ENCODE measurements at places on chromosomes 5 and 9.
A peak's percentile ranks its signal among the peaks of the same experiment; 100 is the strongest.

GRCh38 chr5:142827934-142828576, 57.9 kb downstream of the ARHGAP26 start:
- no peak for DNase-seq

- DNase-seq = no peak
Measured at GRCh38 chr5:149904977-149905376, 39.6 kb downstream of the PDE6A start.

GRCh38 chr5:161378701-161379100, 167.8 kb downstream of the GABRB2 start:
- DNase-seq = no peak

DNA sequence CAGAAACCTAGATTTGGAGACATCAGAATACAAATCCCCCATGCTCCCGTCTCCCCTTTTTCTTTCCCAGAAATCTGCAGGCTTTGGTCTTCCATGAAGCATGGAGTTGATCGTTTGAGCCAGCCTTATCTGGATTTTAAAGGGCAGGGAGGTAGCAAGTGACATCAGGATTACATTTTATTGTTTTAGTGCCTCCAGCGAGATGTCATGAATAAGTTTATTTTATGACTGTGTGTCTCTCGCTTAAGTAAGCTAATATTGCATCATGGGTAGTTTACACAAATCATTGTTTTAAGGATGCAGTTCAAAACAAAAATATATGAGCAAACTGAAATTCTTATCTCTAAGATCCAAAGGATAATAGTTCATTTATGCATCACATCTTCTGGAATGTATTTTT, 50.7 kb upstream of the TNFSF8 start:
- no peak for DNase-seq

DNA sequence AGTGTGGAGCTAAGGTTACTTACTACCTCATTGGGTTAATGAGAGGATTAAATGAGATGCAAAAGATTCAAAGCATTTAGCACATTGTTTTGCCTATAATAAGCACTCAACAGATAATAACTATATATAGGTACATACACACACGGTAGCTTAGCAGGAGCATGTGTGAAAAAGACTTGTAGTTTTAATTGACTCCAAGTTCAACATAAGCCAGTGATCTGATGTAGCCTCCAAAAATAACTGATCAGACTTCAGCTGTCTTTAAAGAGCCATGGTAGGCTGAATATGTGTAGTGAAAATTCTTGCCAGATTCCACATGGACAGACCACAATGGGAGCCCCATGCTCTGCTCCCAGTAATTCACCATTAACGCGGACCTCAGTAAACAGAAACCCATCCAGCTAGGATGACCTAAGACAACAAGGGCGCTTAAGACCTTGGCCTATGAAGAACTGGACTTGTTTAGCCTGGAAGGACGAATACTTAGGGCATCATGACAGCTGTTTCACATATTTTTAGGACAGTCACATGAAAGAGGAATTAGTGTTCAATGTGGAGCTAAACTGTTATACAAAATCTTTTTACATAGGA, 115.1 kb upstream of the ZNF366 start:
- no peak for DNase-seq

DNA sequence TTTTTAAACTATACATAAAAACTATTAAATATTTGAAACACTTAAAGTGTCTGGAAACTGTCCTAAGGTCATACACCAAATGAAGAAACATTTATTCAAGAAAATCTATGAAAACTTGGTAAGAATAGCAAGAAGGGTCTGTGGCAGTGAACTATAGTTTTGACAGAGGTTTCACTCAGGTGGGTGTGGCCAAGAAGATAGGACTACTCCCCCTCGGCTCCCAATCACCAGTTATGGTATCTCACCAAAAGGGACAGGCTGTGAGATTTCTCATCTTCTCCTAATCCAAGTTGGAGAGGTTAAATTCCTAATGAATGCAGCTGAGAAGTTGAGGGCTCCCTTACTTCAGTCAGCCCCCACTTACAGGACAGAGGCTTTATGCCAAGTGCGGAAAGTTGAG, 2.9 kb downstream of the ARSK start:
- no peak for DNase-seq

DNA sequence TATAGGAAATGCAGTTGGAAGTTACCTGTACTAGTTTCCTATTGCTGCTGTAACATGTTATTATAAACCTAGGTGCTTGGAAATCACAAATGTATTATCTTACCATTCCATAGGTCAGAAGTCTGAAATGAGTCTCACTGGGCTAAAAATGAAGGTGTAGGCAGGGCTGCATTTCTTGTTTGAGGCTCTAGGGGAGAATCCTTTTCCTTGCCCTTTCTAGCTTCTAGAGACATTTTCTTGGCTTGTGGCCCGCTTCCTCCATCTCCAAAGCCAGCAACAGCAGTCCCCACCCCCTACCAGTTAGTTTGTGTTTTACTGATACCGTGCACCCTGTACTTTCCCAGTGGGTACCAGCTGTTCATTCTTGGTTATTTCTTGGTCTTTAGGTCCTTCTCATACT, 153.3 kb downstream of the SLF1 start:
- no peak for DNase-seq

DNA sequence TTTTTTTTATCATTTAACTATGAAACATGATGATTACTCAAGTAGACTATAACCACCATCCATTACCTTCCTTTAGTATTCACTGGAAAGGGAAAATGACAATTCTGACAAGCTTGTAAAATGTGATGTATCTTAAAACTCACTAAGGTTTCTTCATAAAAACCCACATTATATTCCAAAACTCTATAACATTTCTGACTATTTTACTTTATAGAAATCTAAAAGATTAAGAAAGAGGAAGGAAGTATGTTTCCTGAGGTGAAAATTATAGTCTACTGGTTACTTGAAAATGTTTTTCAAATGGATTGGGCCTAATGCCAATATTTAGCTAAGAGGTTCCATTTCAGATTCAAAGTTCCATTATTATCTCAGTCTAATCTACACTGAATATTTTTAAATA, 1982.2 kb upstream of the C9orf72 start:
- no peak for DNase-seq

DNA sequence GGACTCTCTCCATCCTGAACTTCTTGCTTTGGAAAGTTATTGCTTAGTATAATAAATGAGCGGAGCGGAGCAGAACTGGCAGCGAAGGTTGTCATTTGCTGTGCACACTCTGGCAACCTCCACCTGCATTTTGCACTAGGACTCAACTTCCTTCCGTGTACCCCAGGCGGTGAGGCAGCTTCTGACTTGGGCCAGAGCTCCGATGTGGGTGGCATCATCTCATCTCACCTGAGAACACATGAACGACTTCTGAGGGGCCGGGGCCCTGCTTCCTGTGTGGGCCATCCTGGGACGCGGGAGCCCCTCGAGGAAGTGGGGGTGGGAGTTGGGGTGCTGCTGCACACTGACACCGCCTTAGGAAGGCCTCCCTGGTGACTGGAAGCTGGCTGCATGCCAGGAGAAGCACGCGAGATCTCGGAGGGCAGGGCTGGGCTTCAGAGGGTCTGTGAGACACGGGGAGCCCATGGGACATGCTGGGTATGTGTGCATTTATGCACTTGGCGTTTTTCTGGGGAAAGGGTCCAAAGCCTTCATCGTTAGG, 56.5 kb upstream of the COL5A1 start:
- DNase-seq = no peak

- no peak for DNase-seq
Measured at GRCh38 chr5:28046596-28046995, 1008.2 kb upstream of the CDH9 start.

DNA sequence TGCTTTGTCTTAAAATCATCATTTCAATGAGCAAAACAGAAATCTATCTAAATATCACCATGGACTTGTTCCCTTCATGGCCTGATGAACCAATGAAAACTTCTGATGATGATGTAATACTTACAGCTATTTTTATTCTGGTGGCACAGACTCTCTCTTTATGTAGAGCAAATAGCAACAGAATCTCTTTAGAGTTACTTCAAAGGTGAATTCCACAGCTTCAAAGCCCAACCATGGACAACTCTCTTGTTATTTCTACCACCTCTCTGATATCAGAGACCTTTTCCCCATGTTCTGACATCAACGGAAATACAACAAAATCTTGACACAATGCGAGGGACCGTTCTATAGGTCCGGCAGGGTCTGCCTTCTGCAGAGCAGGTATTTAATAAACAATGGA, 70.1 kb downstream of the RETREG1 start:
- DNase-seq = peak; percentile 68

DNA sequence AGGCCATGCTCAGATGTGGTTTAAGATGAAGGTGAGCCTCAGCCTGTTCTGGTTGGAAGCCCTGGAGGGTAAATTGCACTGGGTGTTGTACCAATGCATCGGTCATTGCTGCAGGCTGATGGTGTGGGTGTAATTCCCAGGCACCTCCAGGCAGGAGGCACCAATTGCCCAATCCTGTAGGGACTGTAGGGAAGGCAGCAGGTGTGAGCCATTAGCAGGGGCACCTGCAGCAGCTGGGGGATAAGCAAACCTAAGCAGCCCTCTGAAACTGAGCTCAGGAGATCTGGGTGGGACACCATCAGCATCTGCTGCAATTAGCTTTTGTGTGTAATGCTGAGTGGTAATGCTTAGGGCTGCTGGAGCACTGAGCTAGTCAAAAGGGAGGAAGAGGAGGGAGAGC, 190.1 kb upstream of the TBC1D2 start:
- no peak for DNase-seq

GRCh38 chr9:37988041-37988440, 81.0 kb downstream of the SHB start:
- DNase-seq = no peak

- DNase-seq = no peak
Measured at GRCh38 chr5:12392246-12392645, 488.0 kb upstream of the CTNND2 start.

GRCh38 chr5:38714703-38715355, 131.0 kb upstream of the OSMR start:
- DNase-seq = no peak

DNA sequence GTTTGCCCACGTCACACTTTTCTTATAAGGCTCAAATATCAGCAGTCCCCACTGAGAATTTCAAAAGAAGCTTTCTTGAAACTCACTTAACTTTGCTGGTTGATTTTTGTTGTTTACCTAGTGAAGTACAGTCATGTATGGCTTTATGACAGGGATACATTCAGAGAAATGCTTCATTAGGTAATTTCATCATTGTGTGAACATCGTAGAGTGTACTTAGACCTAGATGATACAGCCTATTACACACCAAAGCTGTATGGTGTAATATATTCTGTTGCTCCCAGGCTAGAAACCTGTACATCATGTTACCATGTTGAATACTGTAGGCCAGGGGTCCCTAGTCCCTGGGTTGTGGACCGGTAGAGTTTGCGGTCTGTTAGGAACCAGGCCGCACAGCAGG, 177.0 kb downstream of the ARRDC3 start:
- DNase-seq = no peak

DNA sequence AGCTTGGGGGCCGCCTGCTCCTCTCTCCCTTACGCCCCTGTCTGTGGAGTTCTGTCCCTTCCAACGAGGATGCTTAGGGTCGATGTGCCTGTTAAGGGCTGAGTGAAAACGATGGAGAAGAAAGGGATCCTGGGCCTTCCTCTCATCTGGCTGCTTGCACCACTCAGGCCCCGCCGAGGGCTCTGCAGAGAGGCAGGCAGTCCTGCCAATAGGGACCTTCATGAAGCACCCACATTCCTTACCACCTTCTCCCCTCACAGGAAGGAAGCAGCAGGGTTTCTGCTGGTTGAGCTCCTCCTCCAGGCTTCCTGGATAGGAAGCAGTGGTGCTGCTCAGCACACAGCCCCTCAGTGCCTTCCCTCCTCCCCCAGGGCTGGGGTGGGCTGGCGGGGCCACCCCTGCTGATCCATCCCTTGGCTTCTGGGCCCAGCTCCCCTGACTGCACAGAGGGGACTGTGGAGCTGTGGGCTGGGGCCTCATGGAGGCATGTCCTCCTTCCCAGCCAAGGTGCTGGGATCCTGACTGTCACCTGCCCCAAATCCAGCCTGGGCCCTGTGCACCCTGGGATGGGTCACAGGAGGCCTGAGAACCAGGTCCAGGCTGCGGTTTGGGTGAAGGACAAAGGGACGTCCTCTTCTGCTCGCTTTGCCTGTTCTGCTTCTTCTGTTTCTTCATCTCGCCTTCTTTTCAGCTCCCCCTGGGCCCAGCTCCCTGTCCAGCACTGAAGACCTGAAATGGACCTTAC, 50.5 kb downstream of the AHRR start:
- no peak for DNase-seq

DNA sequence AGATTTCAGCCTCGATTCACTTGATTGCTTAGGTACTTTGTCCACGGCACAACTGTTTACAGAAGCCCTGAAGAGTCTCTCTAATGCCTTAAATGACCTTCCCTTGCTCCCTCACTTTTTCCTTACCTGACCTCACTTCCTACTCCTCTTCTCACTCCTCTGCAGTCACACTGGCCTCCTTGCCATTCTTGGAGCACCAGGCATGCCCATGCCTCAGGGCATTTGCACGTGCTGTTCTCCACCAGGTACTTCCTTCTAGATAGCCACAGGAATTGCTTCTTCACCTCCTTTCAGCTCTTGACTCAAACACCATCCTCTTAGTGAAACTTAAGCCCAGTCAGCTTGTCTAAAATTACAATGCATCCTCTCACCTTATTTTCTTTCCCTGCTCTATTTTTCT, 52.4 kb upstream of the TRAF1 start:
- no peak for DNase-seq

- DNase-seq = no peak
Measured at GRCh38 chr5:43802651-43803050, 199.7 kb downstream of the NNT start.

DNA sequence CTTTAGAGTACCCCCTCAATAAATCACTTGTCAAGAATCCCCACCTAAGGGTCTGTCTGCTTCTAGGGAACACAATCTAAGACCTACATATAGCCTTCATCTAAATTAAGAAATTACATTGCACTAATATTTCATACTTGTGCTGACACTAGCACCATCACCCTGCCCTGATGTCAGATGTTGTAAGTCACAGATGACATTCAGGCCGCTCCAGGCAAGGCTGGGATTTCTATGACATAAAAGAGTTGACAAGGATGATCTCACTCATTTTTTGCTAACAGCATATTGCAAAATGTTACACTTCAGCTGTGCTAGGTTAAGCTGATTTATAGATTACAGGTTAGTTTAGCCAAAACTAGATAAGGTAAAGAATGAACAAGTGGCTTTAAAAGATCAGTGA, 372.5 kb upstream of the GRIA1 start:
- no peak for DNase-seq

DNA sequence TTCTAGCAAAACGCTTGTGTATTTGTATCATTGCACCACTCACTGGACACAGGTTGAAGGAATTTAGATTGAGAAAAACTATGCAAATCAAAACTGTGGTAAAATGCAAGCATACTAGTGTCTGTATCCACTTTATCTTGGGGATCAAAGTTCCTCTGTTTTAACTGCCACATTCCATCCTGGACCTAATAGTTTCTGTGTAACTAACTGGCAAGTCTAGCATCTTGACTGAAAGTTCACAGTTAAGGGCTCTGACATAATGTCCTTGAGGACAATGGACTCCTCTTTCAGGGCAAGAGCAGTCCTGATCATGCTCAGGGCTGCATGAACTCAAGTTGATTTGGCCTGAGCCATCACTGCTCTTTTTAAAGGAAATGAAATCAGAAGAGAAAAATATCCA, 30.7 kb downstream of the NFIB start:
- no peak for DNase-seq

- DNase-seq = no peak
Measured at GRCh38 chr5:111762895-111763294, 5.9 kb upstream of the NREP start.

- DNase-seq = no peak
Measured at GRCh38 chr9:16309469-16310271, 560.8 kb downstream of the BNC2 start.

GRCh38 chr5:154477382-154478223, 424 bp downstream of the HAND1 start:
- DNase-seq = no peak

GRCh38 chr9:19231126-19231903, 822 bp downstream of the DENND4C start:
- DNase-seq = peak; percentile 32

Data from globus pallidus (tissue), 1 donor.